ENCODE measurements at places on chromosomes 12 and 14.
A peak's percentile ranks its signal among the peaks of the same experiment; 100 is the strongest.

DNA sequence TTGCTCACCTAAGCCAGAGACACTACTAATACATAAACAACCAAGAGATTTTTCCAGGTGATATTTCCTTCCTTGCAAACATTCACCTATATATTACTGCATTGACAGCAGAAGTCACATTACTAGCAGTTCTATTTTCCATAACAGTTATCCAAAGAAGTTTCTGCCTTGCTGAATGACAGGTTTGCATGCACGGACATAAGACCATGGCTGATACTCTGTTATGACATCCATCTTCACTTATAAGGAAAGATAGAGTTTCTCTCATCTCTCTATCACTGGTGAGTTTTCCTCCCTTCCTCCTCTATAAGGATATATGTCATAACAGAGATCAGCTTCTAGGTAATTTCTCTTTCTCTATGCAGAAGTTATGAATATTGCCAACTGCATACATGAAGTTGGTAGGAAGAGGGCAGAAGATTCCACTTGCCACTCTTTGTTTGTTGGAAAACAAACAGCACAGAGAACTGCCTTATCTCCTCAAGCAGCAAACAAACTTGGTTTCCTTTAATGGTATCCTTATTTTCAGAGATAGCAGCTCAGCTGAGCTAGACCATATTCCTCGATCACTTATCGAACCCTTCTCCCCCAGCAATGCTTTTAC is 557.0 kb downstream of the VRK1 start:
- DNase-seq: no peak

DNA sequence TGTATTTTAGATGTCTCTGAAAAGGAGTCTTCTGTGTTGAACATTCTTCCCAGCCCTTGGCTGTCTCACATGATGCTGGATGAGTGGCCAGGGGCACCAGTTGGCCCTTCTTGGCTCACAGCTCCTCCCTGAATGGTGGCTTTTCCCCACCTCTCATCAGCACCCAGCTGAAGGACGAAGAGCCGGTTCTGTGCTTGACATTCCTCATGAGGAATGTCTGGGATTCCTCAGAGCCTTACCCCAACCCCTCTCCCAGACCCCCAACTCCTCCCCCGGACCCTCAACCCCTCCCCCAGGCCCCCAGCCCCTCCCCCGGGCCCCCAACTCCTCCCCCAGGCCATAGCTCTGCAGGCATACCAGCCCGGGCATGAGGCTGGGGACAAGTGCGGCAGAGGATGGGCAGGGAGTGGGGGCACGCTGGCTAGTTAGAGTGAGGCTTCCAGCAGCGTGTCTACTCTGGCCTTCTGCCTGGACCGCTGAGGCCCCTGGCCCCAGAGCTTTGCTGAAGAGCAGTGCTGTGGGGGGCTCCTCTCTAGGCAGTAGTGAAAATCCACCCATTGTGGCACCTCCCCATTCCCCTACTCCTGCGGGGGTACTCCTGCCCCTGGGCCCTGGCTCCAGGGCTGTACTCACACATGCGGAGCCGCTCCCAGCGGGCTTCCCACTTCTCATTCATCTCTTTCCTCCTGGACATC is 64.3 kb downstream of the PLEKHG3 start:
- no peak for DNase-seq

- no peak for DNase-seq
Observed at GRCh38 chr12:131003716-131004045, 50.0 kb downstream of the ADGRD1 start.

DNA sequence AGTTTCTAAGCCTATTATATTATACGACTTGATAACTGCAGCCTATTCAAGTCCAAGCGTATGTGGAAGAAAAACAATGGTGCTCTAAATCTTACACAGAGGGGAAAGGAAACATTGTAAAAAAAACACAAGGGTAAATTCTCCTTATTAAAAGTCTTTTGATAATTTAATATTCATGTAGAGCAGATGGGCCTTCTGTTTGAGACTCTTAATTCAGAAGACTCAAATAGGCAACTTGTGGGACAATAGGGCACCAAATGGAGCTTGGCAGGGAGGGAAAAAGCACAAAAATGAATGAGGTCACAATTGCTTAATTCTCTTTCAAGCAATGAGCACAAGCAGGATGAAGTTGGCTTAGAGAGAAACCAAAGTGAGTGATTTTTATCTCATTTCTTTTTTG is 159.4 kb downstream of the NELL2 start:
- no peak for DNase-seq

DNA sequence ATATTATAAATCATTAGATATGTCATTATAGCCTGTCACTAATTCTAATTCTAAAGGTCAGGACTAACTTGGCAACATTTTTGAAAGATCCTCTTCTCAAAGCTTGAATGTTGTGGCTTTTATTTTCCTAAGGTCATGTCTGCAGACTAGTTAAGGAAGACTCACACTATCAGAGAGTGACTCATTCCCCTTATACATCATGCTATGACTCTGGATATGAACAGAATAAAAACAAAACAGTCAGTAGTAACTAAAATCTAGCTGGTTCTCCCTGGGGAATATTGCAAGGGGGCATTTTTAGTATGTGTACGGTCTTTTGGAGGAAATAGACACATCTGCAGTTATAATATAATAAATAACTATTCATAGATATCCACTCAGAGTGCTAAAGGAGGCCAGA is 170.6 kb downstream of the SLC2A13 start:
- no peak for DNase-seq

DNA sequence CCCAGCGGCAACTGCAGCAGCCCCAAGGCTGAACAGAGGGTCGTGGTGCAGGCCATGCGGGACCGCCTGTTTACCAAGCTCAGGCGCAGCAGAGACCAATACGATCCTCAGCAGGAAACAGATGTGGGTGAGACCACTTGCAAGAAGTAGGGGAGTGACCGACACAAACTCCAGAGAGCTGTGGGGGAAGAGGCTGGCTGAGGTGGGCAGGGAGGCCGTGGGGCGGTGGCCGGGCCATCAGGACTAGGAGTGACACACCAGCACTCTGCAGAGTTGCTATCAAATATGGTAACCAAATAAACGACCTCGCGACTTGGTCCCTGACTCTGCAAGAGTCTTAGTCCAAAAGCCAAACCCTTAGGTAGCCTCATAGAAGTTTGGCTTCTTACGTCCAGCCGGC is 30.6 kb downstream of the AMN start:
- no peak for DNase-seq

DNA sequence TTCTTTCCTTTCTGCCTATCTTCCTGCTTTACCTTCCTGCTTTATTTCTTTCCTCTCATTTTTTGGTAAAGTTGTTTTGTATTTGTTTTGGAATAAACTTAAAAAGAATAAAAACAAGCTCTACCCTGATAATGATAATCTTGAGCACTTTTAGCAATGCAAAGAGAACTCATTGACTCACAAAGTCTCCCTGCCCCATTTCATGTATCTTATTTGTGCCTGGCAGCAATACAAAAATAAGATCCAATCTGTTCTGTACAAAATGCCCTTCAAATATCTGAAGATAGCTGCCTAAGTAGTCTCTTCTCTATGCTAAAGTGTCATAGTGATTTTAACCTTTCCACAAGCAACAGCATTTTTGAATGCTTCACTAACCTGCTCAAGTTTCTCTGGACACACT is 31.1 kb upstream of the ETNK1 start:
- no peak for DNase-seq

DNA sequence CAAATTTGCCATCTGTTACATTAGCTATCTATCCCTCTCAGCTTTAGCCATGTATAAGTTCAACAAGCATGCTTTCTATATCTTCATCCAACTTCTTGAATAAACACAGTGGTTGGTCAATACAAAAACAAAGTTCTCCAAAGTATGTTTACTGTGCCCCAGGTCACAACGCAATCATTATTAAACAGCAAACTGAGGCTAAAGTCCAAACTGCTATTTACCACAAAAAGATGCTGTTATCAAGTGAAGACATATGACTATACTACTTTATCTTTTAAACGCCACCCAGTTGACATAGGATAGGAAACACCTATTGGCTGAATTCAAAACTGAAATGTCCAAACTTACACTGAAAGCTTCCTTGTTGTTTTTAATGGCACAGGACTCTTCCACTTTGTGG is 11.7 kb downstream of the ZCCHC8 start:
- DNase-seq: no peak

GRCh38 chr14:59339524-59340330 is 125.5 kb downstream of the GPR135 start:
- DNase-seq: no peak

DNA sequence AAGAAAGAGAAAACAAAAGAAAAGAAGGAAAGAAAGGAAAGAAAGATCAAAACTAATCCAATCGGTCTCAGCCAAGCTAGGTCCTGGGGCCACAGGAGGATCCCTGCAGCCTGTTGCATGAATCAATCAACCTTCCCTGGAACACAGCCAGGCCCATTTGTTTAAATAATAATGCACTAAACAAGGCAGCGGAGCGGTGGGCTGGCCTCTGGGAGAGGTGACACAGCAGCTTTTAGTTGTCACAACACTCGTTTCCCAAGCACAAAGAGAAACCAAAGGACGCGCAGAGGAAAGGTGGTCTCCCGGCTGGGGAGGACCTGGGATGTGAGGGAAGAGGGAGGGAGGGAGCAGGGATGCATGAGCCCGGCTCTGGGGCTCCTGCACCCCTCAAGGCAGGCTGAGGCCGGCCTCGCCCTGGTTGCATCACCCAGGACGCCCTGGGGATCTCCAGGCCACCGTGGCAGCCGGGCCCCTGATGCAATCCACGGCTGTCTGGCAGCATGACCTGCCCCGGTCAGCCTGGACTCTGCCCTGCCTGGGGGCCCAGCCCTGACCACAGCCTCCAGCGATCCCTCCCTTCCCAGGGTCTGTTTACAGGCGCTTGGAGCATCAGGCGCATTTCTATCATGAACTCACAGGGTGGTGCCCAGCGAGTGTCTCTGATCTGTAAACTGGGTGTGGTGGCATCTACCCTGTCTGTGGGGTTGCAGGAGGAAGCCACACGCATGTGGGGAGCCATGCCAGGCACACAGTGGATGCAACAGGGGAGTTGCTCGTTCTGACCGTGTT is 32.5 kb downstream of the MMP17 start:
- DNase-seq: peak; percentile 82

GRCh38 chr12:848173-848865 is 95.9 kb downstream of the WNK1 start:
- no peak for DNase-seq

DNA sequence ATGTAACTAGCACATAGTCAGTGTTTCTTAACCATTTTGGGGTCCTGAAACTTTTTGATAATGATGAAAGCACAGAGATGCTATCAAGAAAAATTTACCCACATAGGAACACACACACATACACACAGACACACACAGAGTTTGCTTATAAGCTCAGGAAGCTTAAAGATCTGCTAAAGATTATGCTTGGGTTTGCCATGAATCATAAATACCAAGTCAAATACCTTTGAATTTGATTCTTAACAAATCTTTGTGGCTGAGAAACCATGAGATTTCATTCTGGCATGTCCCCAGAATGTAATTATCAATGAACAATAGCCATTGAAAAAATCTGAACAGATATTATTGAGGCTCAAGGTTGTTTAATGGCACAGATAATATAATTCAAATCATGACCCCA is 89.2 kb downstream of the NTS start:
- no peak for DNase-seq

- DNase-seq: peak; percentile 46
Observed at GRCh38 chr12:20695232-20695631, at the start of gene SLCO1C1. SLCO1C1 (plus strand) TSS chr12:20695332; CDS start chr12:20699577, 4,245 bp downstream.

DNA sequence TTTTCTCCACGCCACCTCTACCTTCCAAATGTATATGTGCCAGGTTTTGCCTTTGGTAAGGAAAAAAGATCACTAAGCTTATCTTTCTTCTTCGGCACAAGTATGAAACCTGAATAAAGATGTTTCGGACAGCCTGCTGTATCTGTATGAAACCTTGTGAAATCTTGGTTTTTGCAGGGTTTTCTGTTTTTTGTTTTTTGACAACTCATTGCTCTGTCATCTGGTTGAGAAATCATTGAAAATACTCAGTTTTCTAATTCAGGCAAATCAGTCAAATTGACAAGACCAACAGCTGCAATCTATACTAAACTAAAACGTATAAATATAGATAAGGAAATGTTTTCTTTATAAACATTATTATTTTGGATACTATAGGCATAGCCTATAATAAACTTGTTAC is 63.1 kb upstream of the FGD4 start:
- DNase-seq: no peak

DNA sequence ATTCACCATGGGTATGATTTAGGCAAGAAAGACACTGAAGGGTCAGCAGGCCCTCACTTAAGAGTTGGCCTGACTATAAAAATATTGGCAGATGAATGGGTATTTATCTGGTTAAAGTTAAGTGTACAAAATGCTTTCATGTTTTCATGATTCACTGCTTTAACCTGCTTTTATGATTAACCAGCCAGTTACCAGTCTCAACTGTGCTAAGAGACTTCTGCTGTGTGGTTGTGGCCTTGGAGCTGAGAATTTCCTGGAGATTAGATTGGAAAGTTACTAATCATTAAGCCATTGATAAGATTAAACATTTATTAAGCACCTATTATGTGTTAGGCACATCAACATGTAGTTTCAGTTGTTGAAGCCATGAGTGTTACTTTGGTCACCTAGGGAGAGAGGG is 68.9 kb downstream of the RASSF8 start:
- DNase-seq: no peak

DNA sequence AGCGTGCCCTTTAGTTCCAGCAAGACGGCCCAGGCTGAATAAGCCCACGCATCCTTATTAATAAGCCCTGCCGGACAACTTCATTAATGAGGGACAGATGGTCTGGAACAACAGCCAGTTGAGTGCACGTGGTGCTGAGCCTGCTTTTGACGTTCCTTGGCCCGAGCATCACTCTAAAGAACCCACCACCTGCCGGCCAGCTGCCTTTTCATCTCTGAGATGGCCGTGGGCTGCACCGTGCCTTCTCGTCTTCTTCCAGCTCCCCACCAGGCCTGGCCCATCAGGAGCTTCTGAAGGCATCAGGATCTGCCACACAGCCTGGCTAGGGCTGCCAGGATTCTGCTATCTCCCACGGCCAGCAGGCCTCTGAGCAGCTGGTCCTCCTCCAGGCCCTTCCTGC is 80.0 kb downstream of the AACS start:
- DNase-seq: no peak

- DNase-seq: no peak
Observed at GRCh38 chr12:72246370-72246769, 25.8 kb upstream of the TRHDE start.

DNA sequence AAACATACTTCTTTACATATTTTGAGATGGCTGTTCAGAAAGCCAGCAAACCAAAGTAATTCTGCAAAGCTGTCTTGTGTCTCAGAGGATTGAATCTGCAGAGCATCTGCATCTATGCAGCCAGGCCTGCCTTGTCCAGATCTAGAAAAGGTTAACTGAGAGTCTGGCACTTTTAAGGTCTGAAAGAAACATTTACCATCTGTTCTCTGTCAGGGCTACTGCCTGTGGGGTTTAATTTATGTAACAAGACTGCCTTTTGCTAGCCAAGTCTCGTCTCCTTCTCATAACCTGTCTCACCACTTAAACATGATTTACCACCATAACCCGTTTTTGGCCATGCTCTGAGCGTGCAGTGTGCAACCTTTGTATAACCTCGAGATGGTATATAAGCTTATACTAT is 194.2 kb downstream of the SYT10 start:
- no peak for DNase-seq
